ENCODE measurements at places on chromosomes 5 and 9.

- DNase-seq: no peak
These were observed 350.8 kb downstream of the DMRT2 start for GRCh38 chr9:1400983-1401382.

GRCh38 chr5:166906991-166907713 is 1384.3 kb upstream of the WWC1 start:
- no peak for DNase-seq

- DNase-seq: no peak
These were observed 80.3 kb downstream of the ATPSCKMT start for GRCh38 chr5:10169359-10169758.

- no peak for DNase-seq
These were observed at the start of gene IL11RA for GRCh38 chr9:34651876-34652601. TSS of gene IL11RA (plus strand) at chr9:34652185. CDS start at chr9:34655218, 3,033 bp downstream.

- no peak for DNase-seq
These were observed 639.0 kb downstream of the CCDC171 start for GRCh38 chr9:16191691-16192402.

- DNase-seq: no peak
These were observed 3.3 kb downstream of the RNF20 start for GRCh38 chr9:101536938-101537337.

- no peak for DNase-seq
These were observed 255.3 kb downstream of the KIF4B start for GRCh38 chr5:155268770-155269425.

DNA sequence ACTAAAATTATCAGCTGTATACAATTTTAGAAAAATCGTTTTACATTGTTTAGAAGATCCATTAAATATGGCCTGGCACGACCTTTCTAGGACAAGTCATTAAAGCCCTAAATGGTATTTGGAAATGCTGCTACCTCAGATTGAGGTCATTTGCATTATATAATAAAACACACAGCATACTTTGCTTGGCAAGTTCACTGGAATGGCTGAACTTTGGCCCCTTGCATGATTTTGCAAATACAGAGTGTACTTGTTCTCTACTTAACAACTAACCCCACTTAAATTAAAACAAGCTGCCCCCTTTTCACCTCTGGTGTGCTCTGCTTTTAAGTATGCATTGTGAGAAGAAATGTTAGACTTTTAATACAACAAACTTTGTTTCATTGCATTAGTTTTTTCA is 860.1 kb downstream of the PTPRD start:
- DNase-seq: no peak

GRCh38 chr5:58855851-58856739 is 273.2 kb downstream of the RAB3C start:
- no peak for DNase-seq
